Inflammatory macrophage (primary cell): ENCODE measurements at places on chromosomes 6 and 20.

- DNase-seq = no peak
These were observed 170.4 kb downstream of the HTR1B start for GRCh38 chr6:77292564-77293546.

- no peak for DNase-seq
These were observed 650.7 kb downstream of the KIF16B start for GRCh38 chr20:15922556-15922955.

GRCh38 chr20:57835588-57836455 lies 126.0 kb upstream of the PMEPA1 start:
- DNase-seq = no peak

- no peak for DNase-seq
These were observed 6.5 kb upstream of the HCRTR2 start for GRCh38 chr6:55167860-55168259.

DNA sequence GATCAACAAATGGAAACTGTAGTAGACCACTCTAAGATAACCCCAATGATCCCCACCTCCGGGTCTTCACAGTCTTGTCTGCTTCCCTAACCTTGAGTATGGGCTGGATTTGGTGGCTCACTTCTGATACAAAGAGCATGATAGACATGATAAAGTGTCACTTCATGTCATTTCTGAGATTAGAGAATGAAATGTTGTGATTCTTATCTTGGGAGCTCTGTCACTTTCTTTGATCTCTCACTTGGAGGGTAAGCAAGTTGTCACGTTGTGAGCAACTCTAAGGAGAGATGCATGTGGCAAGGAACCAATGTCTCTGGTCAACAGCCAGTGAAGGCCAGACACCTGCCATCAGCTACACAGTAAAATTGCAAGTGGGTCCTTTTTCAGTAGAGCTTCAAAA lies 3.0 kb upstream of the GLO1 start:
- DNase-seq = no peak

DNA sequence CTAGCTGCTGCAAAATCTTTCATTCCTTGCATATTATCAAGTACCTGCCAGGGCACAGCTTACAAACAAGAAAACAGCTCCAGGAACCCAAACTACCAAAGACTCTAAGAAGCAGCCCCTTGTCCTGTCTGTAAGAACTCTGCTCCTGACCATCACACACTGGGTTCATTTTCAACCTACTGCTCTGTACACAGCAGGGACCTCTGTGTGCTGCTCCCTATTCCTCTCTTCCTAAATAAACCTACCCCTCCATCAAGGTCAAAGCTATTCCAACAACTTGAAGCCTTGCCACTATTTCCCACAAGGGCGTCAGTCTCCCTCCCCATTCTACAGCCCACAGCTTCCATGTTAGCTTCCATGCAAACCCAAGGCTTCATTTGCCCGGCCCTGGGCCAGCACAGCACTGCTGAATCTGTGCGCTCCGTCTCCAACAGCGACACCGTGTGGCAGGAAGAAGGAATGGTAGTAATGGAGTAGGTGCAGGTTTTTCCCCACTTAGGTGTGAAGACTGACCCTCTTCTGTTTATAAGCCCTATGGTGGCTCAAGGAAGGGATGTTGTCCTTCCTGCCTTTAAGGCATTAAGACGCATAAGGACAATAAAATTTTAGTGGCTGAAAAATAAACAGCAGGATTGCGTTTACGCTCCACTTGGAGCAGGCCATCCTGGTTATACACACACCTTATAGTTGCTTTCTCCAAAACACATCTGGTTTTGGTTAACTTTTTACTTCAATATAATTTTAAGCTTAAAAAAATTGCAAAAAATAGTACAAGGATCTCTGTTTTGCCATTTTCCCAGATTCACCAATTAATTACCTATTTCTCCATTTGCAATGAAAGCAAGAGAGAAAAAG lies 115.2 kb upstream of the NXT1 start:
- peak; percentile 57 for DNase-seq

DNA sequence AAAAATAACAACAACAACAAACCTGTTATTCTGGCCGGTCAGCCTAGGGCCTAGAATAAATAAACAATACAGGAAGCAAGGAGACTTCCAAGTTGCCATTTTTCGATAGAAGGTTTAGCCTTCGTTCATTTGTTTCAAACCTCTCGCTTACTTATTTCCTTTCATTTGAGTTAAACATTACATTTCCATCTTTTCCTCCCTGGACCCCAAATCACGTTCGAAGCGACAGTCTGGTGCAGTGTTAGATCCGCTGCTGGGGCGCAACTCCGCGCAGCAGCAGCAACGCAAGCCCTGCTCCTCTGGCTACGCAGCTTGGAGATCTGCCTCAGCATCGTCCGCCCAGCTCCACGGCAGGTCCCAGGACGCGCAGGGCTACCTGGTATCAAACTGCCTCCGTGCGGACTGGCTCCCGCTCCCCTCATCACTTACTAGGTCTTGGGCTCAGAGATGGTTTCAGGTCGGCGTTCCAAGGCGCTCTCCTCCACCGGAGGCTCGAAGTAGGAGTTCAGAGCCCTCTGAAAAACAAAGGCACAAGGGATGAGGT lies 530 bp downstream of the TDP2 start:
- DNase-seq = no peak

GRCh38 chr6:159233365-159234101 lies 64.3 kb downstream of the FNDC1 start:
- no peak for DNase-seq

GRCh38 chr6:32050562-32050961 lies 12.3 kb downstream of the CYP21A2 start:
- no peak for DNase-seq

- DNase-seq = no peak
These were observed 169.1 kb downstream of the BMP7 start for GRCh38 chr20:57097245-57097915.

GRCh38 chr20:16027686-16028085 lies 545.6 kb downstream of the KIF16B start:
- no peak for DNase-seq

DNA sequence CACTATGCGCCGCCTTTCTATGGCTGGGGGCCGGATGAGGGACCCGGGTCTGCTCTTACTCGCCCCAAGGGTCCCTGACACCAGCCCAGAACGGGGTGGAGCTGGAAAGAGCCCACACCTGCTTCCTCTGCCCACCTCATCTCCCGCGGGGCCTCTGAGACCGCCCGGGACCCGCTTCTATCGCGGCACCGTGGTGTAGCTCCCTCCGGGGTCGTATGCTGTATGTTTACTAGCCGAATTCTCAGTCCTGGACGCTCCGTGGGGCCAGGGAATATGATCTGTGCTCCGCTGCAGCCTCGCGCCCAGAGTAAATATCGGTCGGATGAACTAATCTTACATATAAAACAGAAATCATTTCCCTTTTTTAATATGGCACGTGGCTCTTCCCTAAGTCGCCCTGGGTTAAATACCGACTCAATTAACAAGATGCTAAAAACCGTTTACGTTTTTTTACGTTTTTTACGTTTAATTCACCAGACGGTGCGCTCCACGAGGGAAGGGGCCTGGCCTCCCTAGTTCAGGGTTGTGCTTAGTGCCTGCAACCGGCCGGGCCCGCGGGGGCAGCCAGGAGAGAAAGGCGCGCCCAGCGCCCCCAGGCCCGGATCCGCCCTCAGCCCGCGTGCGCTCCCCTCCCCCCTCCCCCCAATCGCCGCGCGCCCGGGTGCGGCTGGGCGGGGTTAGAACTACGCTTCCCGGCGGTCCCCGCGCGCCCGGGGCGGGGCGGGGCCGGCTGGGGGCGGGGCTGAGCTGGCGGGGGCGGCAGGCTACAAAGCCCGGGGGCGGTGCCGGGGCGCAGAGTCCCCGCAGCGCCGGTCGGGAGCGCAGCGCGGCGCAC lies at the start of gene RBM38:
TSS of gene RBM38 (plus strand) at position 793 of the 835 bp plus-strand sequence. CDS start 186 bp downstream, outside the sequence.
- peak; percentile 70 for DNase-seq

DNA sequence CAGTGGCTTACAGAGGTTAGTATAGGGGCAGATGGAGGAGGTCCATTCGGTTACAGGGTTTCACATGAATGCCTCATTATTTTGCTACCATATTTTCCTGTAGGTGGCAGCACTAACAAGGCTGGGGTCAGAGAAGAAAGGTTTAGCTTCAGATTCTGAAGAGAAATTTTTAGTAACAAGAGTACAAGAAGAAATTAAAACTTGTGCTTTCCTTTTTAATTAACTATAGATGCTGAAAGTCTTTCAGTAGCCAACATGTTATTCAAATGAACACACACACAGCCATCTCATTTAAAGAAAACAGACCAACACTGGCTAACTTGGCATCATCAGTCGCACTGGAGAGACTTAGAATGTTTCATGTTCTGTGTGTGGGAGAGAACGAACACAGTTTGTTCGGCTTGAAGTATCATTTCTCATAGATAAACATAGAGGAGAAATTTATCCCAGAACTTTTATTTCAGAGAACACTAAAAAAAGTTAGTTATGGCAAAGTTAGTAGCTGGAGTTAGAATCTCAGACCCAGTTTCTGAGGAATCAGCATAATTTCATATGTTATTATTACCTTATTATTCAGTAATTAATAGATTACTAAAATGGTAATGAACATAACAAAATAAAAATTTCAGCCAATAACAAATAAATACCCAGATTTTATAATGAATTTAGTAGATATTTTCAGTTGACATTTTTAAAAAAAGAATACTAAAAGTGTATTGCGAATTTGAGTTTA lies 314.0 kb upstream of the RSPO3 start:
- peak; percentile 42 for DNase-seq

DNA sequence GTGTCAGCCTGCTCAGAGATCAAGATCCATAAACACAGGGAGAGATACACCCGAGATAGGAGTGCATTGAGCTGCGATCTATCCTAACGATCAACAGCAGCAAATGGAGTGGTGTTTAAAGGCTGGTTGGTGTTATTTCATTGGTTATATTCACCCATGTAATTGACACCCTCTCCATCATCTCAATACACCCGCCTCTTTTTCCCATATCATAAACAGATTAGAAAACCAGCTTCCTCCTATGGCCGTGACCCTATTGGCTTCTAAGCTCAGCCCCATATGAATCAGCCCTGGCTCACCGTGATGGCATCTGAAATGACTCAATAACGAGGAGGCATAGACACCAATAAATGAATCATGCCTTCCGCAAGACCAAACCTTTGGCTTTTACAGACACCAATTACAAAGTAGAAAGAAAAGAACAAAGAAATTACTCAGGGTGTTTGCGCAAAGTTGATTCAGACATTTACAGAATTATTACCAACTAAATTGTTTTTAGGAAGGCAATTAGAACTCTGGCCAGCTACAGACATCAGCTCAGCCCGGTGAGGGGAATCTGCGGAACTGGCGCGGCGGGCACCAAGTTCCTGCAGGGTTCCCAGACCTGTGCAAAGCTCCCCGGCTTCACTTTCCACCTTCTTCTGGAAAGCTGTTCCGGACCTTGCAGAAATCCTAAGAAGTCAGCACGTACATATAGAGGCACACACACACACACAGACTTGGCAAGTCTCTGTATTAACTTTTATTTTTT lies 11.5 kb downstream of the PMEPA1 start:
- DNase-seq = peak; percentile 92

DNA sequence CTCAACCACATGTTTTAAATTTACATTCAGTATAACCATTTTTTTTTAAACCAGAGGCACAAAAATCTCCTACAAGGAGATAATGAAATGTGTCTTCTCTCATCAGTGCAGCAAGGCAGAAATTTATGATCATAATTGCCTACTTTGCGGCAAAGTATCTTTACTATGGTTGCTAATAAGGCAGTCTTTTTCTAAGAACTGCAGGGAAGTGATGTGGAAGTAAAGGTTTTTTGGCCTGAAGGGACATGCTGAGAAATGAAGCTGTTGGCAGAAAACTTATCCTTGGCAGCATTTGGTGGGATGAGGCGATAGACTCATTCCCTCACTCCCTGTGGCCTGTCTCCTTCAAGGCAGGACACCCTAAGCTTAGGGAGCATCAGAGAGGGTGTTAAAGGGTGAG lies 48.7 kb downstream of the SCGN start:
- DNase-seq = no peak

DNA sequence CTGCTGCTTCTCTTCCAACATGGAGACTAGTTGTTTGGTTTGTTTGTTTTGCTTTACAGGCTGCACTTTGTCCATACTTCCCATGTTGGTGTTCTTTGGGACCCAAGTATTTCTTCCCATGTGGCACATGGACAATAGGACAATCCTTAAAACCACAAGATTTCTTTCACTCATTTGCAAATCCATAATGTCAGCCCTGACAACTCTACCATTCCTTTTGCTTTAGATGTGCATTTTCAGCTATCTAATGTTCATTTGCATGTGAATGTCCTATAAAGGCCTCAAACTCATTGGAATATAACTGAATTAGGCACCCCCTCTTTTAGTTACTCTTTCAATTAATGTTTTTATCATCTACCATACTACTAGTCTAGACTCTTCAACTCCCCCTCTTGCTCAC lies 16.7 kb downstream of the THEMIS start:
- no peak for DNase-seq

DNA sequence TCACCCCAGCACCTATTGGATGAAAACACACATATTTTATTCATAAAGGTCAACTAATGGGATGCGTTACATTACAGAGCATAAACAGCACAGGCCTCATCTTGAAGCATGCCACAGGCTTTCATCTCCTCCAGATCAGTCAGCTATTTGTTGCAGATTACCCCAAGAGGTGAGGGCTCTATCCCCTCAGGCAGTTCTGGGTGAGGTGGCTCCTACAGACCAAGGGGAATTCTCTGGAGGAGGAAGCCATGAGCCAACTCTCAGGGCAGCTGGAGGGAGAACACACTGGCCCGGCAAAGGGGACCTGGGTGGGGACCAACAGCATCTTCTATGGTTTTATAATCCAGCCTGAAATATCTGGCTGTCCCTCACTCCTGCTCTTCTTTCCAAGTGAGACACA lies 126.4 kb upstream of the BTBD3 start:
- no peak for DNase-seq

DNA sequence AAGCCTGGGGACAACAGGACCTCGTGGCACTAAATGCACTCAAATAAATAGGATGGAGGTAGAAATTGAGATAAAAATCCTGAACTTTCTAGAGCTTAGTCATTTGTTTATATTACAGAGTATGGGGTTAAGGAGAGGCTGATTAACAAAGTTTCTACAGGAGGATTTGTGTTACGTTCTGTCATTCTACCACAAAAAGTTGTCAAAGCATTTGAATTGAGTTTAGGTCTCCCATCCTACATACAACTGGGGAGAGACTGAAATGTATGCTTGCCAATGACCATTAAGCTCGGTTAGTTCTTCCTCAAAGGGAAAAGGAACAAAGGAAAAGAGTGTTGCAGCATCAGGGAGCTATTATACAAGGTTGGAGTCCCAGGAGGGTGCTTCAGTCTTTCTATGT lies 597.9 kb downstream of the COL12A1 start:
- no peak for DNase-seq

- no peak for DNase-seq
These were observed 121.6 kb downstream of the OGFRL1 start for GRCh38 chr6:71410164-71410566.
